ENCODE measurements at places on chromosomes 2 and 18.

DNA sequence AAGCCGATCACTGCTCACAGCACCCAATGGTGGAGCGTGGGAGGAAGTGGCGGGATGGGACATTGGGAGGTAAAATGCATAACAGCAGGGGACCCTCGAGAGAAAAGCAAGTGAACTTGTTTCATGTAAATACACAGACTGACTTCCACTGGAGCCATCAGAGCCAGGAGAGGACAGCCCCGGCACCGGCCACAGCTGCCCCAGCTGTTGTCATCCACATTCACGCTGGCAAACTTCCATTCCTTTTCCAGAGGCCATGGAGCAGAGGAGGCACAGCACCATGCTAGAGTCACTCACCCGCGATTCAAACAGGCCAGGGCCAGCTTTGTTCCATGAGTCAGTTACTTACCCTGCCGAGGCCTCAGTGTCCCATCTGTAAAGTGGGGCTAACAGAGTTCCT is 610.9 kb upstream of the SALL3 start:
- no peak for DNase-seq

DNA sequence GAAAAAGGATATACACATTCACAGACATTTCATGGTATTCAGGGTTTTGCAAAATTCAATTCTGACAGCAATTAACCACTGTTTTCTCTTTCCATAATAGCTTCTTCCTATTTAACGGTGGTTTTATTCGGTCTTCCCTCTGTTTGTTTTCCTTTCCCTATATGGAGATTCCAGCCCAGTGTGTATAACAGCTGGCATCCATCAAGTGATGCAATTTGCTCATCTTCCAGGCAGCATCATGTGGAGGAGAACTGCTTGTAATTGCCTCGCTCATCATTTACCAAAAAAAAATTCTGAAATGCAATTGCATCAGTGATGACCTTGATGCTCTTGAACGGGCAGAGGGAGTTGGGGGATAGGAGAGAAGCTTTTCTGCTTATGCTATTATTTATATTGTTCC is 165.9 kb upstream of the PGAP1 start:
- DNase-seq: no peak

- DNase-seq: no peak
Measured at GRCh38 chr2:36729067-36729466, 32.6 kb downstream of the VIT start.

DNA sequence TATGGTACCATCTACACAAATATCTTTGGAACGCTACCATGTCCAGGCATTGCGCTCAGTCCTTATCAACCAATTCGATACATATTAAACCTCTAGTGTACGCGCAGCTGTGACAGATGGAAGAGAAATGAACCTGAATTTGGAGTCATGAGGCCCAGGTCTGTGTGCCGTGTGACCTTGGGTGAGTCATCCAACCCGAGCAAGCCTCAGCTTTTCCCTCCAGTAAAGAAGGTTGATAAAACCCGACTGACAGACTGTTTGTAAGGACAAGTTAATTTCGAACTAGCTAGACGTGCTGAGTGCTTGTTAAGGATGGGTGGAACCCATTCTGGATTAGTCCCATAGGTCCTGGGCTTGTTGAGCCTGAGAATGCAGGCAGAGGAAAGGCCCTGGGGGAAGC is 28.2 kb downstream of the GREB1 start:
- no peak for DNase-seq

GRCh38 chr18:45654677-45655076 is 39.4 kb downstream of the SLC14A2 start:
- no peak for DNase-seq

DNA sequence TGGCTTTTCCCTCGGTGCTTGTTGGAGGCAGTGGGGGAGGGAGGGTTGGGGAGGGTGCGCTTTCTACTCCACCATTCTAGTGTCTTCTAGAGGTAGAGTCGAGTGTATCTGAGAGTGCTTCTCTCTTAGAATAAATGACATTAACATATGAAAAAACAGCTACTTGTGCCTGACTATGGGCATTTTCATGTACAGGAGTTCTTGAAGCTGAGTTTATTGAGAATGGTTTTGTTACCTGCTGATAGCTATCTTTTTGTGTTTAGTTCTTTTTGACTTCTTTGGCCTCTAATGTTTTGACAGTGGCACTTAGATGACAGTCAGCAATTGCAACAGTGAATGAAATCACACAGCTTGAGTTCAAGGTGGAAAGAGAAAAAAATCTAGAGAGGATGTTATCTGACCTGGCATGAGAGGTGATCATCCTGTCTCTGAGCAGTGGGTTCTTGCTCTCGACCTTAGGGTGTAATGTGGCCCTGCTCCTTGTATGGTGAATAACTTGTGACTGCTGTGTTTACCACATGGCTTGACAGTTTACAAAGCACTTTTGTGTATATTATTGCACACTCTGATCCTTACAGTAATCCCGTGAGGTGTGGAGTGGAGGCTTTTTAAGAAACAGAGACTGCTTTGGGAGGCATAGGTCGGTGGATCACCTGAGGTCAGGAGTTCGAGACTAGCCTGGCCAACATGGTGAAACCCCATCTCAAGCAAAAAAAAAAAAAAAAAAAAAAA is 86.7 kb downstream of the AGAP1 start:
- no peak for DNase-seq

DNA sequence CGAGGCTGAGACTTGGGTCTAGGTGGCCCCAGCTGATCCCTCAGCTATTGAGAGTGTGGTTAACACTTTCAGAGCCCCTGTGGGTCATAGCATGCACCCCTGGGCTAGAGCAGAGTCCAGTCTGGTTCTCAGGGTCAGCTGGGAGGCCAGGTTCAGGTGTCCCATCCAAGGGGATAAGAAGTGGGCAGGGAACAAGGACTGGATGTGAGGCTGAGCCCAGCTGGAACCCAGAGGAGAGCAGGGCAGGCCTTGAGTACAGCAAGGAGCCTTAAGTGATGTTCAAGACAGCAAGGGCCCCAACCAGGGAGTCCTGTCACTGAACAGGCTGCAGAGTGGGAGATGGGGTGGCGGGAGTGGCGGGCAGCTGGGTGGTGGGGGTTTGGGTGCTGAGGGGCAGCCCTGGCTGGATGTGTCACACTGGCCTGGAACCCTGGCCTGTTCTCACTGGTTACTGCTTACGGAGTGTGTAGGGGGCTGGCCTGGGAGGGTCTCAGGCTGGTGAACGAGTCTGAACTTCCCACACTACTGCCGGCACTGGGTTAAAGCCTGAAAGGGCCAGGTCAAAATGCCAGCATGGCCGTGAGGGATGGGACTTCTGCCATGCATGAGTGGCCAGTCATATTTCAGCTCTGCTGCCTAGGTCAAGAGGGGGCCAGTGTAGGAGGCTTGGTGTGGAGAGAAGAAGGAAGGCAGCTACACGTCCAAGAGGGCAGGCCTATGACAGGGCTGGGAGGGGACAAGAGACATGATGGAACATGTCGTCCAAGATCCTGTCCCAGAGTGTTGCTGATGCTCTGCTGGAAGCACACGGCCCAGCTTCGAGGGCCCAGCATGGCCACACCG is 13.6 kb downstream of the TMEM185B start:
- no peak for DNase-seq

DNA sequence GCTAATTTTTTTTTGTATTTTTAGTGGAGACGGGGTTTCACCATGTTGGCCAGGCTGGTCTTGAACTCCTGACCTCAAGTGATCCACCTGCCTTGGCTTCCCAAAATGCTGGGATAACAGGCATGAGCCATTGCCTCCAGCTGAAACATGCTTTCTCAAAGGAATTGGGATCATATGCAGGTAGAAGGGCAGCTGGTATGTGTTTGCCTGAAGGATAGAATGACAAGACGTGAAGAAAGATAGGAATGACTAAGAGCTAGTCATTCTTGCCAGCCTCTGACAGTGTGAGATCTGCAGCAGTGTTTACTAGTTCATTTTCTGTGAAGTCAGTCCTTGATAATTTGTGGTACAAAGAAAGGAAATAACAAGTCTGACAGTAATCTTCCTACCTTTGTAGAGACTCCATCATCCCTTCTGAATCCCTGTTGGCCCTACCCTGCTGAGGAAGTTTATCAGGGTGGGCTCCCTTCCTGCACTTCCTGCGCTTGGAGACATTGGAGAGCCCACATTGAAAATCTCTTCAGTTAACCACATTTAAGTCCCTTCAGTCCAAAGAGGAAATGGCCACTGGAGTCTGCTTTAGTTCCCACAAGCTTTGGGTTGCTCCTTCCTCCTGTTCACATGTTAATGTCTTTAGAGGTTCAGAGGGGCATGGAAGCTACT is 14.7 kb downstream of the CFLAR start:
- DNase-seq: peak; percentile 95

- peak; percentile 2 for DNase-seq
Measured at GRCh38 chr18:22547807-22548561, 130.3 kb upstream of the CTAGE1 start.

DNA sequence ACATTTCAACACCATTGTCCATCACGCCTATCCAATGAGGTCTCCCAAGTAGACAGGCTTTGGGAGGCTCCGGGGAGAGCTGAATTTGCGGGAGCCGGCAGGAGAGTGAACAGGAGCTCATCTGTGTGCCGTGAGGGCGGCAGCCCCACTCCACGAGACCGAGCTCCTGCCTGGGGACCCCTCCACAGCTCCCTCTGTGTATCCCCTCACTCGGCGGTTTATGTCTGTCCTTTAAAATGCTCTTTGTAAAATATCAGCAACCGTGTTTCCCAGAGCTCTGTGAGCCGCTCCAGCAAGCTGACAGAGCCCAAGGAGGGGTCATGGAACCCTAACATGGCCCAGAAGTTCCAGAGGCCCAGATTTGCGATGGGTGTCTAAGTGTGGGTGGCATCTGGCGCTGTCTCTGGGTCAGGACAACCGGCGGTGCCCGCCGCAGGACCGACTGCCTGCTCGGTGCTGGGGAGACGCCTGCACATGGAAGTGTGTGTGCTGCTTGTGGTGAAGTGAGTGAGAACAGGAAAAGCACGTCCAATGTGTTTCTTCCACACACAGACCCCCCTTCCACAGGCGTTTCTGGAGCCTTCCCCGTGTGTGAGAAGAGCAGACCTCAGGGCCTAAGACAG is 34.8 kb downstream of the SLC66A2 start:
- no peak for DNase-seq

DNA sequence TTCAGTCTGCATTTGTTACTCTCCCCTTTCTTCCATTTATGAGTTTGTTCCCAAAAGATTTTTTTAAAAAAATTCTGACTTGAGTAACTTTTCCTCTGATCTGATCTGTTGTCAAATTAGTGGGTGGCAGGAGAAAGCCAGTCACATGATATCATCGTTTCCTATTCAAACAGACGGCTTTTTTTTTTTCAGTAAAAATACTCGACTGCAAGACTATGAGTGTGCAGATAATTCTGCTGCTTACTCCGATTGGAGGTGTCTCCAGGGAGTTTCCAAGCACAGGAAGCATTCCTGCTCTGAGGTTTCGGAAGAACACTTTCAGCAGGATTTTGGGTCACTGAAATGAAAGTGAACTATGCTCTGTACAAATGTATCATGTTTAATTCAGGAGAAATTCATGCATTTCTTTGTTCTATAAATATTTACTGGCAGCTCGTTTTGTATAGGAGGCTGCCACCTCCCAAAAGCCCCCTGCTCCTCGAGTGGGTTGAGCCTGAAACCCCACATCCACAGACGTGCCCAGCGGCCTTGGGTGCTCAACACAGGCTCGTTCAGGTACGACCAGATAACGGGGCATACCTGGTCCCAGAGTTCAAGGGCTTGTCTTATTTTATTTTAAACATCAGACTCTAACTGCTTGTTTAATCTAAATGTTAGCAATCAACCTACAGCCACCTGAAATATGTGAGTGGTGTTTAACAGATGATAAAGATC is 126.9 kb upstream of the ZNF516 start:
- DNase-seq: peak; percentile 8

GRCh38 chr2:121272596-121272995 is 12.4 kb downstream of the TFCP2L1 start:
- DNase-seq: no peak

DNA sequence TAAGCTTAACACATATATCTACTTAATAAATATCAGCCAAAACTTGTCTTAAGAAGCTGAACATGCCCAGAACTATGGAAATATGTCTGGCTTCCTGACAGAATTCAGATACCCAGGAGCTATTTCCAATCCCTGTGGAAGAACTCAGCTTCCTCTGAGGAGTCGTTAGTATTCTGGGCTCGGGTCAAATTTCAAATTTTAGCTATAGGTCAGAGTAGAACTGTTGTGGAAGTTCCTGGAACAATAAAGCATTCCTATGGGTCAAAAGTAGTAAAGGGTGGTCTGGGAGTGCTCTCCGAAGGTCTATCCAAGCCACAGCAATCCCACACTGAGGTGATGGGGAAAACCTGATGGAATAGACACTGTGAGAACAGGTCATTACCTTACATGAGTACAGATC is 342.7 kb upstream of the CHST9 start:
- no peak for DNase-seq

DNA sequence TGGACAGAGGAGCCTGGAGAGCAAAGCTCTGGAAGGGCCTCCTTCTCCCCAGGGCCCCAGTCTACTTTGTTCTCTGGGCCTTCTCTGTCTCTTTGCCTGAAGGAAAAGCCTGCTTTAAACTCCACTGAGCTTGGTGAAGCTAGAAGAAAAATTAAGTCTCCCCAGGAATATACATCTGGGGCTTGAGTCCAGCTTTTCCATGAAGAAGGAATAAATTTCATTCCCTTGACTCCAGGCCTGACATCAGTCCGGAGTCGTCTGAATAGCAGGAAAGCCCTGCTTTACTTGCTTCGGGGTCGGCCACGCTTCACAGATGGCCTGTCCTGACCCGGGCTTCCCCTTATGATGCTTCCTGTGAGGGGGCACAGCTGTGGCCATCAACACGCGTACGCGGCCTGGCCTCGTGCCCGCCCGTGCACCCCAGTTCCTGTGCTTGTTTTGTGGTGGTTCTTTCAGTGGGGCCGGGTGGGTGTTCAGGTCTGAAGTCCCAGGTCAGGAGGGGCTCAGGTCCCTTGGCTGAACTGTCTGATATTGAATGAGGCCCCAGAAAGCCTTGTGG is 73.6 kb downstream of the ACOXL start:
- DNase-seq: peak; percentile 5

DNA sequence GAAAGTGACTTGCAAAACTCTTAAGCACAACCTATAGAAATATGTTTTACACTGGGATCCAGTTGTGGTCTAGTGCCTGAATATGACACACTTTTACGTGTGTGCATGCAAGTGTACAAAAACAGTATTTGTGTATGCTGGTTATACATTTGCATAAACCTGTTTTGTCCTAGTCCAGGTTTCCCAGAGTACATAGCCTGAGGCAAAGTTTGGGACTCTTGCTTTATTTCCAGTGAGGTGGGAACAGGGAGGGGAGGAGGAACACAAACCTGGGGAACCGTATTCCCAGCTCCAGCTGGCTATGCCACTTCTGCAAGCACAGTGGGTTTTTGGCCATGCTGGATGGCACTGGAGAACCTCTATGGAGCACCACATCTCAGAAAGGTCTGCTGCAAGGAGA is 481.1 kb upstream of the HS6ST1 start:
- DNase-seq: no peak

- no peak for DNase-seq
Measured at GRCh38 chr2:11757101-11757500, 10.7 kb downstream of the LPIN1 start.

GRCh38 chr2:223093436-223094241 is 41.6 kb downstream of the KCNE4 start:
- DNase-seq: peak; percentile 5

DNA sequence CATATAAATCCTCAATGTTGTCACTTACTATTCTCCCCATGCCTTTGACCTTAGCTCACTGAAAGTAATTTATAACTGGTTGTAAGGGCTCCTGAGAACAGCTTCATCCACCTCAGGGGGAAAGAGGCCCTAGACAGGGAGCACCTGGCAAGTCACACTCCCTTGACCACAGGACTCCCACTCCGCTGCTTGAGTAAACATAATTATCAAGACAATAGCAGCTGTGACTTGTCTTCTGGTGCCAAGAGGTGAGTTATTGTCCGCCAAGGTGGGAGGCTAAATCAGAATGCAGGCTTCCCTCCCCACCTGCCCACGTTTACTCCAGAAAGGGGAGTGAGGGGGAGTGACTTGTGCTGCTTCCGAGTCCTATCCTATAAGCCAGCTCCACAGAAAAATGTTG is 230.6 kb upstream of the LRATD1 start:
- no peak for DNase-seq
